Suppressor macrophage treated with lipopolysaccharide for 4 hours (primary cell): ENCODE measurements at places on chromosomes 6 and 20.

GRCh38 chr6:14130435-14131075, 13.0 kb downstream of the CD83 start:
- no peak for DNase-seq

DNA sequence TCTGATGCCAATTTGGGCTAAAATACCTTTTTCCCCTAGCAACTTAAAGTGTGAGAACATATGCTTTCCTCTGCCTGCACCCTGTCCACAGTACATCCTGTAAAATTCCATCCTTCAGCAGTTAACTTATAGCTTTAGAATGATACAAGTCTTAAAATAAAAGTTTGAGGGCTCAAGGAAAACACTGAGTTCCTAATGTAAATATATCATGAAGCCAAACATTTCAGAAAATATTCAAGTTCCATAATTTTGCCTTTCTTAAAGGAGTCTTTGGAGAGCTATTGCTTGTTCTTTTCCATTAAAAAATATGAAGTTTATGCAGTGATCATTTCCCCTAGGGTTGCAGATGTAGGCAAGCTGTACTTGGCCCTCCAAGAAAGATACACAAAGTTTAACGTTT, 303.8 kb downstream of the COL12A1 start:
- DNase-seq, result no peak

DNA sequence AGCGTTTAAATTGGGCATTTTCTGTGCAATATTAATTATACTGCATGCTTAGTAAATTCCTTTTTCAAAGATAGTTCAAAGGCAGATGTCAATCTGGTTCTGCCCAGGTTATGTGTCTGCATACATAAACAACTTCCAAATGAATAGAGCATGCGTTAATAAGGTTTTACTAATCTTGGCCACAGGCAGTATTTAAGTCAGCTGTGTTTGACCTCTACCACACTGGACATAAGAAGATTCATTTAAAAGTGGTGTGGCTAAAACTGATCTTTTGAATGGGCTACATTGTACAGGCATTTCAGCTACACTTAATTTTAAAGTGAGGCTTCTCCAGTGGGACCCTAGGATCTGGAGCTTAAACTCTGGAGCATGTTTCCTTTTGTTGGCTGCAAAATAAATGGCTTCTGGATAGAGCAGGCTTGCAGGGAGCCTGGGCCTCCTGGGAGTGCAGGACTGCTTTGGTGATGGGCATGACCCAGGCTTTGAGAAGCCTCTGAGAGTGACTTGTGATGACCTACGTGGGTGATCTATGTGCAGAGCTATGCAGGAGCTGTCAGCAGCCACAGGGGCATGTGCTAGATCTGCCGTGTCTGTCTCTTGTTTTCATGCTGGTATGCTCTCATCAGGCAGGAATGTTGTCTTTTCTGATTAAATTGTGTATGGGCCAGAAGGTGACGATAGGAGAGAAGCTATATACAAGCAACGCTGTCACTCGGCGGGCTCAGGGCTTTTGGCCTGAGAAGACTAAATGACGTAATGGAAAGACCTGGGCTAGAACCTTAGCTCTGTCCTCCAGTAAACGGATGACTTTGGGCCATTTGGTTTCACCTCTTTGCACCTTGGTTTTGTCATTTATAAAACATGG, 331.2 kb downstream of the QKI start:
- DNase-seq, result no peak

GRCh38 chr20:3470627-3471396, at the start of gene ATRN:
TSS of gene ATRN (plus strand) at chr20:3471018. CDS start at chr20:3471108, 90 bp downstream.
- peak; percentile 97 for DNase-seq

- no peak for DNase-seq
These were observed 89.4 kb downstream of the TAF4 start for GRCh38 chr20:61976263-61976643.

GRCh38 chr20:24785141-24786110, 163.6 kb upstream of the CST7 start:
- DNase-seq, result peak; percentile 9

- DNase-seq, result no peak
These were observed 7.9 kb upstream of the SIRT5 start for GRCh38 chr6:13566500-13566899.

- no peak for DNase-seq
These were observed 113.8 kb upstream of the ARMC2 start for GRCh38 chr6:108734271-108734922.

- DNase-seq, result no peak
These were observed 151.7 kb downstream of the SOD2 start for GRCh38 chr6:159541296-159541695.
